HS-27A (cell line): ENCODE measurements at places on chromosomes 6 and 20.
A peak's percentile ranks its signal among the peaks of the same experiment; 100 is the strongest.

GRCh38 chr6:43697421-43697820 is 9.8 kb upstream of the MRPS18A start:
- DNase-seq, result no peak

GRCh38 chr6:115272311-115272710 is 788.4 kb downstream of the FRK start:
- DNase-seq, result no peak

GRCh38 chr6:81890846-81891245 is 138.4 kb upstream of the TENT5A start:
- DNase-seq, result peak; percentile 39

GRCh38 chr20:4805663-4806449 is 84.1 kb downstream of the PRND start:
- DNase-seq, result no peak

DNA sequence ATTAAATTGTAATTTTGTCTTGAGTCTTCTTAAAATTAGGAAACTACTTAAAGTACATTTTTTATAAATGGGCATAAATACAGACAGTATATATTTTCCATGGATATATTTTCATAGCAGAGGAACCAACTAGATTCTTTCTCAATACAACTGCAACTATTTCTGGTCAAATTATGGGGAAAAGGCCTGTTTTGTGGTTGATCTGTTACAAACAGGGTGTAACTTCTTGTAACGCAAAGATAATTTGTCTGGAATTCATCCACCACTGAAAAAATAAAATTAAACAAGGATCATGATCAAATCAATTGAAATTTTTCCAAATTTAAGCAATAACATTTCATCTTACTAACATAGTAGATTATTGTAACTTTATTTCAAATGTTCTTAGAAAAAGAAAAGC is 67.2 kb upstream of the RNF146 start:
- DNase-seq, result no peak

DNA sequence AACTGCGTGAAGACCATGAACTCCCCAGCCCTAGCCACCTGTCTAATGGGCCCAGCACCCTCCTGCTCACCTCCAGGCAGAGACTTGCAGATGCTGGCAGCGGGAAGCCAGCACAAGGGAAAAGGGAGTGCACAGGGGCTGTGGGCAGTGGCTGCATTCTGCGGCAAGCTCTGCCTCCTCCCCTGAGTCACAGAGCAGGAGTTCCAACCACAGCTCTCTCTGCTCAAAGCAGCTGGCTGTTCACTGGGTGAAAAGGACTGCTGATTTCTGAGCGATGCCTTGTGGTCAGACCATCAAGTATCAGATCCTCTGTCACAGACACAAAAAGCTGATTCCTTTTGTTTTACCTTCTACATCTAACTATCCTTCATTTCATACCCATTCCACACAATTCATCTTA is 10.5 kb downstream of the NKX2-2 start:
- peak; percentile 27 for DNase-seq

DNA sequence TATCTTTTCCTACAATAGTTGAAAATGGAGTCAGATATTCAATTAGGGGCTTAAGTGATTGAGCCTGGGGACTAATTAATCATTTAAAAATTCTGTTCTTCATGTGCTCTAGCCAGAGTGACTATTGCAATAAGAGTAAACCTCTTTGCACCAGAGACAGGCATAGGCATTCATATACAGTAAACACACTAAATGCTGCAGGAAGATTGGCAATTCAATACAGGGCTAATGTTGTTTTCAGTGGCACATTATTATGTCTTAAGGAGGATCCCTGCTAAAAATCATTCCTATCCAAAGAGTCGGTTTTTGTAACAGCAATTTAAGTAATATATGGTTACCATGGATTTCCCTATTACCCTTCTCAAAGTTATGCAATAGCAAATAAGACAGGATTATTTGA is 1.2 kb downstream of the PDE7B start:
- DNase-seq, result no peak

DNA sequence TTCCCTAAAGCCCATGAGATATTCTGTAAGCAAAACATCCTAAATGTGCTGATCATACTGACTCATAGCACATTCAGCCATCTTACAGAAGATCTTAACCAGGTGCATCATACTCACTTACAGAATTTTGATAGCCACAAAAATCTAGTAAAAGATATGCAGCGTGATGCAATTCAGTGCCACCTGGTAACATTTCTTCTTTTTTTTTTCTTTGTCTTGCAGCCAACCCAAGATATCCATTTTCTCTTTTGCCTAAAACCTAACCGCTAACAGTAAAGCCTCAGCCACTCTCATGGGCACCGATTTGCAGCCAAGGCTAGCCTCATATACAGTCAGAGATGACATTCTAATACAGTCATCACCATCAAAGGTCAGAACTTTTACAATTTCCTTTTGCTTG is 293.3 kb downstream of the HACE1 start:
- DNase-seq, result no peak

- no peak for DNase-seq
Measured at GRCh38 chr6:46078294-46078693, 51.5 kb upstream of the ENPP4 start.

DNA sequence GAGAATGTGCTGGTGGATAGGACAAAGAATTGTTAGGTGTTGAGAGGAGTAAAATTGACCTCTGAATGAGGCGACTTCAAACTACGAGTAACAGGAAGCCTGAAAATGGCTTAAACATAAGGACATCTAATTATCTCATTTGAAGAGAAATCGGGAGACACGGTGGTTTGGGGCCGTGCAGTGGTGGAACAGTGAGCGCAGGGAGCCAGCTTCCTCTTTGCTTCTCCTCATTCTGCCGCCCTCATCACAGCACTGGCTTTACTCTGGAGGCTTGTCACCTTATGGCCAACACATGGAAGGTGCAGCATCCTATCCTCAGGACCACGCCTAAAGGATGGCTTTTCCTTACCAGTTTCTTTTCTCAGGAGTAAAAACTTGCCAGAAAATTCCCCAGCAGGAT is 114.3 kb downstream of the B3GAT2 start:
- DNase-seq, result no peak

DNA sequence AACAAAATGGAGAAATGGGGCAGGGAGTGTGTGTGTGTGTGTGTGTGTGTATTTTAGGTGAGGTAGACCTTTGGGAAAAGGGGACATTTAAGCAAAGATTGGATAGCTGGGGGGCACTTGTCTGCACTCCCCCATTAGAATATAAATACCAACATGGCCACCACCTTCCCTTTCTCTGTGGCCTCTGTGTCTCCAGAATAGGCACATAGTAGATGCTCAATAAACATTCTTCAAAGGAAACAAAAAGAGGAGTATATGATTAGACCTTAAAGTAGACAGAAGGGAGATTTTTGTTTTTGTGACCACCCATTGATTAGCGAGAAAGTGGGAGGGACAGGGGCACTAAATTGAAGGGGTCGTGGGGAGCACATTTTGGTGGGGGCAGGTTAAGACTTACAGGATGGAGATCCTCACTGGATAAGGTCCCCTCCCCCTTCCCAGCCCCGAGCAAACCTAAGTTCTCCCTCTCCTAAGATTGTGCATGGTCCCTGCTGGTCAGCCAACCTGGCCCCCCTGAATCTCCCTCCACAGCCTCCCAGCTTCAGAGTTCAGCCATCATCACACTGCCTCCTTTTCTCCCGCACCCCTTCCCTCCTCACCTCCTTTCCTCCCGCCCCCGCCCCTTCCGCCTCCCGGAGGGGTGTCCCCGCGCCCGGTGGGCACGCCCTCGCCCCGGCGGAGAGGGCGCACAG is 514 bp upstream of the TSHZ2 start:
- DNase-seq, result no peak

- no peak for DNase-seq
Measured at GRCh38 chr6:1770968-1771723, 161.4 kb downstream of the FOXC1 start.

- no peak for DNase-seq
Measured at GRCh38 chr6:159023893-159024292, 20.9 kb downstream of the TAGAP start.

DNA sequence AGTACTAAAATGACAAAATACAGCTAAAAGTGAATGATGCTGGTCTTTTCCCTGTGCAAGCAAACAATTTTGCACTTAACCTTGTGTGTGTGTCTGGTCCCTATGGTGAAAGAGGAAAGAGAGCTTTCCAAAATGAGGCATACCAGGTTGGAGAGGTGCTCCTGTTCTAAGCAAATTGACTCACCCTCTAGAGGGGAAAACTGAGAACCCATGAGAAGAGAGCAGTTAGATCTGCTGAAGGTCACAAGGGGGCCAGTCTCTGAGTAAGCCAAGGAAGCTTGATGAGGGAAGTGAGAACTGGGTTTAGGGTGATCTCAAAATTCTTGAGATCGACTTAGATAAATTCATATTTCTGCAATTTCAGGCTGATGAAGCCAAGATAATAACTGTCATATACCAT is 157.5 kb upstream of the TBX18 start:
- DNase-seq, result no peak

GRCh38 chr6:129643968-129644367 is 66.0 kb downstream of the ARHGAP18 start:
- DNase-seq, result no peak

DNA sequence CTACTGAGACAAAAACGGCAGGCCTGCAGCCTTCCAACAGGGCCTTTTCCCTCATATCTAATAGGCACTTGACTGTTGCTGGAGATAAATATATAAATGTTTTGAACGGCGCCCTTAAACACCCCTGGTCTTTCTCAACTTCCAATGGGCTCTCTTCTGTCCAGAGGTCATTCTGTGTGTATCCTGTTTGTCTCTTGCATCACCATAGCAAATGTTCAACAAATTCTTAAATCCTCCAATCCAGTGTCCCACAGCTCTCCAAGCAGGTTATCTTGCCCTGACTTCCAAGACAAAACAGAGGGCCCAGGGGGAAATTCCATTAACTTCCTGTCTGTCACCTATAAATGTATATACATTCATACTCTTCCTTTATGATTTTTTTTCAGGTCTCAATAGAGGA is 62.0 kb downstream of the OR2J2 start:
- no peak for DNase-seq

DNA sequence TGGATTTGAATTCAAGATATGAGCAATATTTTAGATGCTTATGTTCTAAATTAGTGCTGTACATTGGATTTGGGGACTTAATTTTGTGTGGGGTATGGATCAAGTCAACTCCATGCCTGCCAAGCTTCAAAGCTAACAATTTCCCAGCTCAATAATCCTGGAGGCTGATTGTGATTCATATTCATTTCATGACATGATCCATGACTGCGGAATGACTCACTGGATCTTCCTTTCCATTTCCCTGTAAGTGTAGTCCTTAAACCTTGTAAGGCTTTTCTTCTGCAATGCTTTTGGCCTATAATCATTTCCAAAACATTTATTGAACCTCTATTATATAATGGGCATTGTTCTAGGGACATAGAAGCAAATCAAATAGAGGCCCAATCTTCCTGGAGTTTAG is 44.7 kb upstream of the CCN2 start:
- DNase-seq, result peak; percentile 86
